ENCODE measurements at places on chromosomes 3 and 15.

GRCh38 chr3:155512867-155513261 is 219.4 kb upstream of the STRIT1 start:
- DNase-seq: no peak

- DNase-seq: no peak
Observed at GRCh38 chr15:71932689-71933088, 122.3 kb downstream of the NR2E3 start.

- no peak for DNase-seq
Observed at GRCh38 chr15:71096676-71097075, 18.6 kb upstream of the THSD4 start.

GRCh38 chr3:196298521-196298920 is 11.0 kb upstream of the PCYT1A start:
- no peak for DNase-seq
